ENCODE measurements at places on chromosomes 7 and 10. TPM values are rescaled to one million over a fixed set of nuclear protein-coding genes. Genes with fewer than 3 reads are reported as not detected.

Gene SLC29A4
- polyA plus RNA-seq: 24.1 TPM

Gene STEAP1B
- 2.2 TPM for polyA plus RNA-seq

DNA sequence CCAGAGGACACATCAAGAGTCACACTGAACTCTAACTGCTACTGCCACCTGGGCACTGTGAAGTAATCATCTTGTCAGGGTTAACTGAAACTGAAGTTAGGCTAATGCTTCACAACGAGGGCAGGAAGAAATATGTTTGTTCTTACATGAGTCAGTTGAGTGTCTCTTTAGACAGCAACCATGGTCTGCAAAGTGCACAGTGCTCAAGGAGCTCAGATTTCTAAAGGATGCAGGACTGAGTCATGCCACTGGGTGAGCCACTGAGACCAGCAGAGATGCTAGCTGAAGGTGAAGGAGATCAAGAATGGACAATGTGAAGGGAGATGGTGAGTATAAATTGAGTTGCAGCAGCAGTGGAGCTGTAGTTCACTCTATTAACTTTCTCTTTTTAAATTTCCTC lies 76.0 kb upstream of the CTTNBP2 start:
- DNase-seq: no peak

DNA sequence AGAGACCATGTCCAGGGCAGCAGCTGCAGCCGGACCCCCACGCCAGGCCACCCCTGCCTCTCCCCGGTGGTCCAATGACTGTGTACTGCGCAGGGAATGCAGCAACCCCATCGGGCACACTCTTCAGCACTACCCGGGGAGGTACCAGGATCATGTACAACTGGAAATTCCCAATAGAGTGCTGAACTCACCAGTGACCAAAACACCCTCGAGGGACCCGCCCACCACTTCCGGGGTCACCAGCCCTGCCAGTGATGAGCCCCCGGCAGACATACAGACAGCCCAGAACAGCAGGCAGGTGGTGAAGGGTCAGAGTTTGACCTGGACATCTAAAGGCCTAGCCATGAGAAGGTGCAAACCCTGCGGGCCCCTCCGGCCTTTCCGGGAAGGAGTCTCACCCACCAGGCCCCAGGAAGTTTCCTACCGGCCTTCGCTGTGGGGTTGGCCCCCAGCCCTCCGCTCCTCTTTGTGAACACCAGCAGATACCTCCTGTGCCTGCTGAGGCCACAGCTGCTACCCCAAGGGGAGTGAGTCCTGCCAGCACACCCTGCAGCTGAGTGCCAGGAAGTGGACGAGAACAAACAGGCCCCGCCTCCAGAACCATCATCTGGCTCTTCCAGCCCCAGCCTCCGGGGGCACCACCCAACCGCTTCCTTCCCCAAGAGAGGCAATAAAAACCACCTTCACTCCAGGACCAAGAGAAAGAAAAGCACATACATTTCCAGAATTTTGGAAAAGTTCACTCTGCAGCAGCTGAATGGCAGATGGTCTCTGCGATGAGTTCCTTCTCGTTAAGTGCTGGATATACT lies 5.0 kb upstream of the ANKRD61 start:
- DNase-seq: no peak

DNA sequence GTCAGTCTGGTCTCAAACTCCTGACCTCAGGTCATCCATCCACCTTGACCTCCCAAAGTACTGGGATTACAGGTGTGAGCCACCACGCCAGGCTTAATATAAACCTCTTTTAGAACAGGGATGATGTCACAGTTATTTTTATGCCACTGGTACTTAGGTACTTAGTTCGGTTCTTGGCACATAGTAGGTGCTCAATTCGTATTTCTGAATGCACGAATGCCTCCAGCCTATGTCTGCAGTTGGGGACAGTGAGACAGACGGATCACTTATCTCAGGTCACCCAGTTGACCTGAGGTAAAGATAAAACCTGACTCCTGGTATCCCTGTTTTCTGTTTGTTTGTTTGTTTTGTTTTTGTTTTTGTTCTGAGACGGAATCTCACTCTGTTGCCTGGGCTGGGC lies 6.1 kb upstream of the NAT16 start:
- no peak for DNase-seq

DNA sequence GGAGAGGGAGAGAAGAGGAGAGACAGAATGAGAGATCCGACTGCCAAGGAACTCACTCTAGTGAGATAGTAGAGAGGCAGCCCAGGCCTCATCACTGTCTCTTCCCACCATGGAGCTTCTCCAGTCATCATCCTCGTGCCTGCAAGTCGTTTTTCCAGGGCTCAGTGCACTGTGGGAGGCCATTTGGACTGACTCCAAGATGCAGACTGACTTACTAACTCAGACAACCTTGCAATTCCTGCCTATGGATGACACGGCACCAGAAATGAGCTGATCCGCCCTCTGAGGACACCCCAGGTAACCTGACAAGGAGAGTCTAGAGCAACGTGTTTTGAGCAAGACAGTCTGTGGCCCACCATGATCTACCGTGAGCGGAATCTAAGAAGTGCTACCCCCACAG lies 154.9 kb downstream of the GLI3 start:
- DNase-seq: no peak

Data from left renal cortex interstitium (tissue), 4 donors.